ENCODE measurements at places on chromosomes 13 and 19. TPM values are rescaled to one million over a fixed set of nuclear protein-coding genes. Genes with fewer than 3 reads are reported as not detected.

ZNF548 gene
- total RNA-seq = 3.8 TPM

TFDP1 gene
- 120 TPM for total RNA-seq

GSX1 gene
- not detected for total RNA-seq

ATCAY gene
- total RNA-seq = not detected

CCDC169 gene
- total RNA-seq = 12.6 TPM

LHB gene
- total RNA-seq = not detected

ZNF382 gene
- not detected for total RNA-seq

GRCh38 chr13:108987517-108987916 lies 358.1 kb downstream of the MYO16 start:
- no peak overlapping the region for H3K27ac ChIP-seq
- DNase-seq = no peak
- no peaks in the 10 kb centered on the region for H3K4me1 ChIP-seq
- no peaks in the 10 kb centered on the region for H3K27me3 ChIP-seq
- no peak overlapping the region for H3K4me3 ChIP-seq

DNA sequence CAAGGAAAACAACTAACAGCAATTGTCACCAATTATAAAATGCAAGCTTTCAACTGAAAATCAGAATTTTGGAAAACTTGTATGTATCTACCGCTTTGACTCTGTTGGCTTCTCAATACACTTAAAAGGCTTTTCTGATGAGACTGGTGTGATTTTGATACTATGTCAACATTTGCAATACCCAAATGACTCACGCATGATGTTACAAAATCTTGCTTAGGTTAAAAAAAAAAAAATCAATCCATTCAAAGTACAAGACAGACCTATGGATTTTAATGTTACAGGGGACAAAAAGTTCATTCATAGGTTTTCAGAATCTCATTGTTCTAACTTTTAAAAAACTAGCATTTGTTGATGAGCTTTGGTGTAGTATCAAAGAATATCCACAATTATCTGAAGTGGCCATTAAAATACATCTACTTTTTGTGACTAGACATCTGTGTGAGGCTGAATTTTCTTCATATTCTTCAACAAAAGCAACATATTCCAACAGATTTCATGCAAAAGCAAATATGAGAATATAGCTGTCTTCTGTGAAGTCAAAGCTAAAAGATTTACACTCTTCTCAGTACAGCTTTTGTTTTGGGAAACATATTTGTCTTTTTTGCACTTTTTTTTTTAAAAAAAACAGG lies 10.7 kb downstream of the ELF1 start:
- H3K4me3 ChIP-seq = no peak overlapping the region
- no peak for DNase-seq
- H3K4me1 ChIP-seq = peaks cover 8% of the 10 kb centered on the region
- peak overlapping the region; percentile 71 for H3K27ac ChIP-seq
- peaks cover 25% of the 10 kb centered on the region for H3K36me3 ChIP-seq
- no peaks in the 10 kb centered on the region for H3K27me3 ChIP-seq

DNA sequence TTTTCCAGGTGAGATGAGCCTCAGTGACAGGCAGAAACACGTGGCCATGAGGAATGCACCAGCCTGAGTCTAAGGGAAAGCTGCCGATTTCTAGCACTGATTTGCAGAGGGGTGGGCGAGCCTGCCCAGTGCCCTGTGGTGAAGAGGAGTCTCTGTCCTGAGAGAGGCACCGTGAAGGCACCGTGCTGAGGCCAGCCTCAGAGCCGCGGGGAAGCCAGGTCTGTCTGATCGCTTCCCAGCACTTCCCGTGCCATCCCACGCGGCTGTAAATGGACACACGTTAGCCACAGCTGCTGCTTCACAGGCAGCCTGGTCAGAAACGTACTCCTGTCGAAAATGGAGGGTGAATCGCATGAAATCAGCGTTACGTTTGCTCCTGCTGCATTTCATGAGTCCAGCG lies 79.8 kb downstream of the ATP11A start:
- H3K4me3 ChIP-seq = no peak overlapping the region
- peaks cover 24% of the 10 kb centered on the region for H3K4me1 ChIP-seq
- H3K27ac ChIP-seq = no peak overlapping the region
- no peak for DNase-seq

DNA sequence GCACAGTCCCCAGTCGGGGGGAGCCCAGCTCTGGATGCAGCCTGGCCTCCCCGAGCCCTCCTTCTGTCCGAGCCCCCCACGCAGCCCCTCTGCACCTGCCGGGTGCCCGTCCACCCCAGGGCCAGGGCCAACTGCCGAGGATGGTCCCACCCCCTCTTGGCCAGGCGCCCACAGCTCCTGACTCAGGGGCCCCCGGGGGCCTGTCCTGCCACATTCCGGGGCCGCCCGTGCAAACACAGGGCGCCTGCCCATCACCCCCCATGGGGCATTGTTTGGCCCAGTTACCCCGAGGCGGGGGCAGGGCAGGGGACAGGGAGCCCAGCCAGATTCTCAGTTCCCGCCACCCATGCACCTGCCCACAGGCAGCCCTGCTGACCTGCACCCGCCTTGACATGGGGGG lies 5.3 kb upstream of the TCF3 start:
- peaks cover 12% of the 10 kb centered on the region for H3K4me1 ChIP-seq
- no peaks in the 10 kb centered on the region for H3K36me3 ChIP-seq
- no peak for DNase-seq
- H3K27me3 ChIP-seq = no peaks in the 10 kb centered on the region

GRCh38 chr19:21751384-21751783 lies 16.0 kb downstream of the ZNF100 start:
- no peak overlapping the region for H3K27ac ChIP-seq
- H3K36me3 ChIP-seq = peaks cover 64% of the 10 kb centered on the region
- no peak for DNase-seq

DNA sequence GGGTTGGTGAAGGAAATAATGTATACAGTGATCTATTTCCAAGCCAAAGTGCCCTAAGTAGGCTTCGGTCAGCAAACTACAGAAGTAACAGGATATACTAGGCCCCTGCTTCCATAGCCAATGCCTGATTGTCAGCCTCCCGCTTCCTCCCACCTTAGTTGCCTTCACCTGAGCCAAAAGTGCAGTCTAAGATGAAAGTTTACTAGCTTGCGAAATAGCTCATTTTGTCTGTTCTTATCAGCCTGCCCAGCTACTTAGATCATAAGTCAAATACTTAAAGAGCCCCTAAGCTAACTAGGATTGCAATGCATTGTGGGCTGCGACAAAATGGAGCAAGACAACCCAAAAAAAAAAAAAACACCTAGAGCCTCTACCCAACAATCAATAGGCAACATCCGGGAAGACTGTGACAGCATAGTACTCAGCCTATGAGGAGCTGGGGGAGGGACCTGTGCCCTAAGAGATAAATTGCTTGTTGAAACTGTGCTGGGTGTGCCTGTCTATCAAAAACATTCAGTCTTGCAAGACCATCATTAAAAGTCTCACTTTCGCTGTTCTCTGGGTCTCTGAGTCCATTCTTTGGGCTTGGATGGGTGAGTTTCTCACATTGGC lies 454.7 kb upstream of the TSHZ3 start:
- H3K36me3 ChIP-seq = no peaks in the 10 kb centered on the region
- no peak overlapping the region for H3K27ac ChIP-seq
- no peaks in the 10 kb centered on the region for H3K4me1 ChIP-seq
- H3K4me3 ChIP-seq = no peak overlapping the region
- no peak for DNase-seq

DNA sequence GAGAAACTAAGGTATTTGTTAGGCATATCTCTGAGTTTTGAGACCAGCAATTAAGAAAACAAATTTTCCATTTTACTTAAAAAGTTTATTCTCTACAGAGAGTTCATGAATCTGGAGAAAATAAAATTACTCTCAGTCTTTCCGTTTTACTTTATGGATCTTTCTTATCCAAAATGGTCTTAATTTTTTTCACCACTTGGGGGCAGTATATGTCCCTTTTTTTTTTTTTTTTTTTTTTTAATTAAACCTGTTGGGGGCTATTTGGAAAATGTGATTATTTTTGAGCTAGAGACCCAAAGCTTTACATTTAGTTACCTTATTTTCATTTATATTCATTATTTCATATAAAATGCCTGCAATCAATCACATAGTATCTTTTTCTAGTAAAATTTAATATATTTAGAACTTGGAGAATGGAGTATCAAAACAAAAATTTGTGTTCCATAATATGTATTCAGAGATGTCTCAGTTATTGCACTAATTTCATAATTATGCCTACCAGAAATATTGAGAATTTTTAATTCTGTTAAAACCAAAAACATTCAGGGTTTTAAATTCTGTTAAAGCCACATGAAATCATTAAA lies 27.1 kb downstream of the PIBF1 start:
- no peak for DNase-seq
- peaks cover 13% of the 10 kb centered on the region for H3K36me3 ChIP-seq
- H3K27me3 ChIP-seq = no peaks in the 10 kb centered on the region
- H3K4me1 ChIP-seq = no peaks in the 10 kb centered on the region

- no peaks in the 10 kb centered on the region for H3K36me3 ChIP-seq
- no peak for DNase-seq
- no peak overlapping the region for H3K27ac ChIP-seq
Observed at GRCh38 chr19:49741210-49741844, 21.8 kb downstream of the TSKS start.

DNA sequence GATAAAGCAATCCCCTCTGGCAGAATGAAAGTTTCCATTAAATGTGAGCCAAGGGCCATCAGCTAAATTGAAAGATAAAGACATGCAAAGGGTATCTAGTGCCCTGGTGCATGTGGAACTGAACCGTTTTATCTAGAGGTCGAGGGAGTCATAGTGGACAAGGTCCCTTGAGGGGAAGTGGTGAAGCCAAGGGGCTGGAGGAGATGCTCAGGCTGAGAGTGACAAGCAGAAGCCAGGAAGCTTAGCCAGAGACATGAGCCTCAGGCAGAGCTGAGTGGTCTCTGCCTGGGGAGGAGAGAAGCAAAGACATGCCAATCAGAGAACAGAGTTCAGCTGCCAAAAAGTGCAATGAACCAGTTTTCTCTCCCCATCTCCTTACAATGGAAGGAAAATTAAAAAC lies 68.1 kb upstream of the SLC10A2 start:
- DNase-seq = no peak
- H3K27ac ChIP-seq = no peak overlapping the region
- no peak overlapping the region for H3K4me3 ChIP-seq
- no peaks in the 10 kb centered on the region for H3K36me3 ChIP-seq
- no peaks in the 10 kb centered on the region for H3K27me3 ChIP-seq

GRCh38 chr13:27257233-27257568 lies 5.8 kb downstream of the RPL21 start:
- peaks cover 7% of the 10 kb centered on the region for H3K4me1 ChIP-seq
- no peak for DNase-seq
- H3K4me3 ChIP-seq = no peak overlapping the region
- no peaks in the 10 kb centered on the region for H3K27me3 ChIP-seq

GRCh38 chr13:23643338-23644125 lies 73.3 kb downstream of the TNFRSF19 start:
- no peak overlapping the region for H3K27ac ChIP-seq
- H3K27me3 ChIP-seq = no peaks in the 10 kb centered on the region
- H3K4me1 ChIP-seq = no peaks in the 10 kb centered on the region
- H3K36me3 ChIP-seq = no peaks in the 10 kb centered on the region

GRCh38 chr13:33528896-33529295 lies 243.3 kb upstream of the STARD13 start:
- no peaks in the 10 kb centered on the region for H3K4me1 ChIP-seq
- H3K27ac ChIP-seq = no peak overlapping the region
- no peaks in the 10 kb centered on the region for H3K27me3 ChIP-seq
- H3K36me3 ChIP-seq = no peaks in the 10 kb centered on the region
- no peak overlapping the region for H3K4me3 ChIP-seq

- no peak overlapping the region for H3K27ac ChIP-seq
- no peaks in the 10 kb centered on the region for H3K36me3 ChIP-seq
- H3K27me3 ChIP-seq = no peaks in the 10 kb centered on the region
Observed at GRCh38 chr13:39185326-39185725, 147.1 kb downstream of the NHLRC3 start.

DNA sequence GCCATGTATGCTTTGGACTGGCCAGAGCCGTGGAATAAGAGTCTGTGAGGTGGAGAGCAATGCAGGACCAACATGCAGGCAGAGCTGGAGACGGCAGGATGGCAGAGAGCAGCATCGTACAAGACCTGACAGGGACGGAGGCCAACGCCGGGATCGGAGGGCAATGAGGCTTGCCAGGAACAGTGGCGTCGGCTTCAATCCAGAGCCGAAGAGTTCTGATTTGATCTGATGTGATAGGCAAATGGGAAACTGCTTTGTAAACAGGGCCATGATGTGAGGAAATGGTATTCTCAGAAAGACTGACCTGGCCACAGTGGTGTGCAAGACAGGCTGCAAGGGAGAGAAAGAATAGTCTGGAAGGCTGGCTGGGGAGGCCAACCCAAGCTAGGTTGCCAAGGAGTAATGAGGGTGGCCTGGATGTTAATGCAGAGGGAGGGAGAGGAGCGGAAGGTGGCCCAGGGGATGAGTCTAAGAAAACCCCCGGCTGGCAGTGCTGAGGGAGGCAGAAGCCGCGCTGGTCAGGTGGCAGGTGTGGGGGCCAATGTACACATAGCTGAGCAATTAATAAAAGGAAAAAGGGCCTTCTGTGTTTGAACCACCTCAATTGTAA lies 26.7 kb downstream of the RCBTB2 start:
- H3K27me3 ChIP-seq = 0 out of 2 replicates have a peak, but pooled peaks cover 5% of the 10 kb centered on the region
- no peaks in the 10 kb centered on the region for H3K36me3 ChIP-seq
- DNase-seq = no peak
- H3K4me3 ChIP-seq = no peak overlapping the region
- no peak overlapping the region for H3K27ac ChIP-seq

- no peak overlapping the region for H3K27ac ChIP-seq
- no peak for DNase-seq
- H3K36me3 ChIP-seq = no peaks in the 10 kb centered on the region
- H3K4me1 ChIP-seq = no peaks in the 10 kb centered on the region
Observed at GRCh38 chr19:32311371-32311770, 34.0 kb upstream of the ZNF507 start.

DNA sequence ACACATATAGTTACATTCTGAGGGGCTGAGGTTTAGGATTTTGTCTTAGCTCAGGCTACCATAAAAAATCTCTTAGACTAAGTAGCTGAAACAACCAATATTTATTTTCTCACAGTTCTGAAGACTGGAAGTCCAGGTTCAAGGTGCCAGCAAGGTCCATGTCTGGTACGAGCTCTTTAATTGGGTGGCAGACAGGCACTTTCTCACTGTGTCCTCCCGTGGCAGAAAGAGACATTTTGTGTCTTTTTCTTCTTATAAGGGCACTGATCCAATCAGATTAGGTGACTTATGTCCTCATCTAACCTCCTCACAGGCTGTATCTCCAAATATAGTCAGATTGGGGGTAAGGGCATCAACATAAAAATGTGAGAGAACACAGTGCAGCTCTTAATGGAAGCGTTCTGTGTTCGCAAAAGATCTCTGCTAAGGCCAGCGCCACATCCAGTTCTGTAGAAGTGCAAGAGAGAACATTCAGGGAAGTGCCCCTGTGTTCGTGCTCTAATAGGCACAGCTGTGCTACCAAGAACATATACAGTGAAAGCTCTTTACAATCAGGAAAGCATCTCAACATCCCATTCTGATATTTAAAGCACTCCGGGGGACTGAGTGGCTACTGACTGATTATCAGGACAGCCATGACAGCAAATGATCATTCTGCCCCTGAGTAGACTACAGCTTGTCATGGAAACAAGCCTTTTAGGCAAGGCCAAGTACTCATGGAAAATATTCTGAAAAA lies 819.2 kb downstream of the LIG4 start:
- H3K27me3 ChIP-seq = no peaks in the 10 kb centered on the region
- H3K4me3 ChIP-seq = no peak overlapping the region
- no peaks in the 10 kb centered on the region for H3K36me3 ChIP-seq

- peaks cover 9% of the 10 kb centered on the region for H3K4me1 ChIP-seq
- H3K27me3 ChIP-seq = peaks cover 11% of the 10 kb centered on the region
- H3K4me3 ChIP-seq = no peak overlapping the region
- H3K36me3 ChIP-seq = no peaks in the 10 kb centered on the region
- H3K27ac ChIP-seq = no peak overlapping the region
Observed at GRCh38 chr19:55423225-55424005, 15.8 kb upstream of the UBE2S start.

- DNase-seq = no peak
- H3K4me3 ChIP-seq = no peak overlapping the region
- H3K4me1 ChIP-seq = no peaks in the 10 kb centered on the region
- no peak overlapping the region for H3K27ac ChIP-seq
- H3K36me3 ChIP-seq = peaks cover 63% of the 10 kb centered on the region
Observed at GRCh38 chr19:46365561-46365960, 18.7 kb downstream of the PPP5C start.

Measured in K562 (cell line).